Anterior cingulate cortex (tissue), 58 donors: ENCODE measurements at places on chromosomes 11 and 22.

DNA sequence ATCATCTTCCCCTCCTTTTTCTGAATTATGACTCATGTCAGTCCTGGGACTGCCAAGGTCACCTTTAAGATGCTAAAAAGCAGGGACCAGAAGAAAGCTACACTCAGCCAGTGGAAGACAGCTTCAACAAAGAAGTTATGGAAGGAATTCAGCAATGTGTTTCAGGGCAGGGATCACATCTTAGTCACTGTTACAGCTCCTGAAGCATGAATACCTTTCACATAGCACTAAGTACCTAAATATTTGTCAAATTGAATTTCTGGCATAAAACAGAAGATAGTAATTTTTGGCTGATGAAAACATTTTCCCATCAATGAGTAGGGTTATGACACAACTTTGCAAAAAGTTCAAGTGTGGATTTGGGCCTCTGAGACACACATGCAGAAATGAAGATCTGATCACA lies 5.2 kb downstream of the DDB1 start:
- no peak for DNase-seq

- no peak for DNase-seq
These were observed 1014.1 kb upstream of the RAG2 start for GRCh38 chr11:37612146-37612545.

GRCh38 chr11:14373941-14374646 lies 15.1 kb upstream of the RRAS2 start:
- DNase-seq, result no peak

- no peak for DNase-seq
These were observed 43.9 kb downstream of the RRM1 start for GRCh38 chr11:4138497-4138896.

DNA sequence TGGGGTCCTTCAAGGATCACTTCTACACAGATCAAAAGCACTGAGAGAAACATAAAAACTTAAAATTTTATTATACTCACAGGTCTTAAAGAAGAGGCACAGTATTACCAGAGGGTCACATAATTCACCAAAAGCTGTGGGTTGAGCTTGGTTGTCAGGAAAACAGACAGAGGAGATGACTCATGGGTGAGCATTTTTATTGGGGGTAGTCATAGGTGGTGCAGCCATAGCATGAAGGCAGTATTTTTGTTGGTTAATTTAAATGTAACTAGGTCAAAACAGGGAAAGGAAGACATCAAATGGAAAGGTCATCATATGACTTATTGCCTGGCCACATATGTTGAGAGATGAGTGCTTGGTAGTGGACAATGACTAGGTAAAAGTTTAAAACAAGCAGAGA lies 24.2 kb downstream of the OR5B17 start:
- DNase-seq, result no peak

DNA sequence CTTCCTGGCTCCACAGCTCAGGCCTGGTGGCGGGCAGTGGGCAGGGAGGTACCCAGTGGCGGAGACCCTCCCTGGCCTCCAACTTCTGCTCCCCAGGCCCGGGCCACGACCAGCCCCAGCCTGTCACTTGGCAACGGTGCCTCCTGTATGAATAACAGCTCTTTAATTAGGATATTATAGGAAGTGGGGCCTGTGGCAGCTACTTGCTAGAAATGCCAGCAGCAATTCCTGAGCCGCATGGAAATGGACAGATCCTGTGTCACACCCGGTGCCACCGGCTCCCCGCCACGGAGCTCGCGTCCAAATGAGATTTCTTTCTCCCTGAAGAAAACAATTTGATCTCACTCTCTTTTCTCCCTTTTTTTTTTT lies 104.5 kb downstream of the CHST1 start:
- DNase-seq, result no peak

DNA sequence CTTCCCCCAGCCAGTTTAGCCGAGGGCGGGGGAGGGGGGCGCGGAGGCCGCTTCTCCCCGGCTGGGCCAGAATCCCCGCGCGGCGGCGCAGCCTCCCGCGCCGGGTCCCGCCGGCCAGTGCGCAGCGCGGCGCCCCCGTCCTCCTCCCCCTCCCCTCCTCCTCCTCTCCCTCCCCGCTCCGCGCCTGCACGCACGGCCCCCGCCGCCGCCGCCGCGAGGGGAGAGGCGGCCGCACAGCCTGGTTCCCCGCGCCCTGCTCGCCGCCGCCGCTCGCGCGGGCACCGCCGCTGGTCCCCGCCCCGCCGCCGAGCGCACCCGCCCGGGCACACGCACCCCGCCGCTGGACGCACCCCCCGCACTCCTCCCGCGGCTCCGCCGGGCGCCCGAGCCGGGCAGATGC lies at the start of gene FLRT1:
Gene FLRT1, plus strand, starts transcription at position 356 of the 400 bp plus-strand sequence. CDS start 80,337 bp downstream, outside the sequence.
- peak; percentile 27 for DNase-seq

GRCh38 chr11:38305682-38306081 lies 1707.6 kb upstream of the RAG2 start:
- no peak for DNase-seq

- no peak for DNase-seq
These were observed 17.5 kb downstream of the CDC45 start for GRCh38 chr22:19497245-19497644.

DNA sequence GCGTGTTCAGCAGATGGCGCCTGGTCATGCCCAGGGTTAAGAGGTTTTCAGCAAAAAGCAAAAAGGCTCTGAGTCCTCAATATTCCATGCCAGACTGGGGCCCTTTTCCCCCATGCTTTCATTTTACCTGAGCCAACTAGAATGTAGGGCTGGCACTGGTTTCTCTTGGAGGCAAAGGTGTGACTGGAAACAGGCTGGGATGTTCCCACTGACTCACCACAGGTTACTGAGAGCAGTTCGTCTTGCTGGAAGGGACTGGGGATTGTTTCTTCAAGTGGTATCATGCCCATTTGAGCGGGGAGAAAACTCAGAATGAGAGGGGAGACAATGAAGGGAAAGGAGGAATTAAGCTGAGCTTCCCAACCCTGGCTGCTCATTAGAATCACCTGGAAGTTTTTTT lies 243.9 kb downstream of the TENM4 start:
- no peak for DNase-seq

GRCh38 chr11:69888483-69889181 lies 69.4 kb upstream of the FGF3 start:
- no peak for DNase-seq
